ENCODE measurements at places on chromosomes 1 and 21. TPM values are rescaled to one million over a fixed set of nuclear protein-coding genes. Genes with fewer than 3 reads are reported as not detected.

The SLAMF9 gene
- total RNA-seq = 8.7 TPM

GRCh38 chr1:40017951-40018575 lies 22.5 kb upstream of the CAP1 start:
- DNase-seq = no peak
- no peaks in the 10 kb centered on the region for H3K36me3 ChIP-seq
- no peak overlapping the region for H3K4me3 ChIP-seq
- no peaks in the 10 kb centered on the region for H3K27me3 ChIP-seq
- no peak overlapping the region for H3K27ac ChIP-seq
- peaks cover 23% of the 10 kb centered on the region for H3K4me1 ChIP-seq

GRCh38 chr1:243639027-243639658 lies 210.9 kb downstream of the AKT3 start:
- H3K4me3 ChIP-seq = no peak overlapping the region
- no peak for DNase-seq
- no peaks in the 10 kb centered on the region for H3K4me1 ChIP-seq
- H3K27ac ChIP-seq = no peak overlapping the region
- no peaks in the 10 kb centered on the region for H3K36me3 ChIP-seq

DNA sequence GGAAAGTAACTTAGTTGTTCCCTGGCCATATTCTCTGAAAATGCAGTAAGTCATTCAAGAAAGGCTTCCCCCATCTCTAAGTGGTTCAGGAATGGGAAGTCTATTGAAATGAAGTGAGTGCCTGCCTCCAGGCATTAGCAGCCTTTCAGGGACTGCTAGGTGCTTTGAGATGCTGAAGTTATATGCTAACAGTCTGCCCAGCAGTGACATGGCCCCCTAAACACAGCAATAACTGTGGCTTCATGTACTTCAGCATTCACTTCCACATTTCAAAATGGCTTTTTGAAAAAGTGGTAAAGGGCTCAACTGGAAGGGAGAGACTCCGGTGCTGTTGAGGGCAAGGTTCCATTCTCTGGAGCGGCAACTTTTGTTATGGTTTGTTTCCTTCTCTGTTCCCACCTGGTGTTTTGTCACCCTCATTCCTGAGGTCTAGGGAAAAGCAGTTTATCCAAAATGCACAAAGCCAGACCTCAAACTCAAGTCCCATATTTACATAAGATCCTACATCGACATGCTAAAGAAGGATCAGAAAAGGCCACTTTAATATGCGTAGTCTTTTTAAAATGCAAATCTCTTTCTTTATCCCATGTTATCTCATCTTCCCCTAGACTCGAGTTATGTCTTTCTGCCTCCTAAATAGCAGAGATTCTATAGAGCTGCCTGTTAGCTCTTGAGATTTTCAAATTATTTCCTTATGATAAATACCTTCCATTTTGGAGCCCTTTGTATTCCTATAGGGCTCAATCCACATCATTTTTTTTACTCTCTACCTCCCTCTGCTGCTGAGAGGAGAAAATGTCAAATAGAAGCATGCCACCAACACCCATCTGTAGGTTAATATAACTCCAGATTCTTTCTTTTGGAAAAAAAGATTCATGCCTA lies 34.2 kb upstream of the LRRC8C start:
- no peak overlapping the region for H3K4me3 ChIP-seq
- peak; percentile 71 for DNase-seq

The SPRR3 gene
- not detected for total RNA-seq

DNA sequence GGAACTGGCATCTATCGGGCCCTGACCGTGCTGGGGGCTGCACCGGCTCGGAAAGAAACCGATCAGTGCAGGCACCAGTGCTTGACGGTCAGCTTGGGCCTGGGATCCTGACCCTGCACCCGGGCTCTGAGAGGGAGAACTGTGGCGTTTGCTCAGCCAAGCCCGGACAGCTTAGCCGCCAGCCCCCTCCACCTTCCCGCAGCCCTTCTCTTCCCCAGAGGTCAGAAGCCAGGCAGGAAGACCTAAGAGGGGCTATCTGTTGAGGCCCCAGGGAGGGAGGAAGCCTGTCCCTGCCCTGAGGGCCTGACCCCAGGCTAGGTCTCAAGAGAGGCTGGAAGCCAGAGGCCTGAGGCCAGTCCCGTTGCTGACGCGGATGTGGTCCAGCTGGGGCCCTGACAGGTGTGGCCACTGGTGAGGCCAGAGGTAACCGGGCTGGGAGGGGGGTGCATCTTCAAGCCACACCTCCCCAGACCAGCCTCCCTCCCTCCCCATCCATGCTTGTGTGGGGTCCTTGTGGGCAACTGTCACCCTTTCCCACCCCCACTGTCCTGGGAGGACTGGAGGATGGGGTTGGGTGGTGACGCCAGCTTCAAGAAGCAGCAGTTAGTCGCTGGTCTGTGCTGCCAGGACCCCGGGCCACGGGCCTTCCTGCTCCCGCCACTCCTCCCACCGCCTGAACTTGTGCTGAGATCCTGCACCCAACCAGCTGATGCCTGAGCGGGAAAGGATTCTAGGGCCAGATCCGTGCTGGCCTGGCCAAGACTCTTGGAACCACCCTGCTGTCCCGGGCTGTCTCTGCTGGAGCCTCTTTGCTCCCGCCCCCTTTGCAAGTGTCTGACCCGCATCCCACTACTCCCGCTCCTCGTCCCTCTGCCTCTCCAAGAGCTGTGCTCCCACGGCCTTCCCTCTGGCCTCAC lies 2.6 kb upstream of the DVL1 start:
- no peaks in the 10 kb centered on the region for H3K36me3 ChIP-seq
- H3K27me3 ChIP-seq = no peaks in the 10 kb centered on the region
- DNase-seq = no peak
- peaks cover 37% of the 10 kb centered on the region for H3K4me1 ChIP-seq
- H3K27ac ChIP-seq = no peak overlapping the region

DNA sequence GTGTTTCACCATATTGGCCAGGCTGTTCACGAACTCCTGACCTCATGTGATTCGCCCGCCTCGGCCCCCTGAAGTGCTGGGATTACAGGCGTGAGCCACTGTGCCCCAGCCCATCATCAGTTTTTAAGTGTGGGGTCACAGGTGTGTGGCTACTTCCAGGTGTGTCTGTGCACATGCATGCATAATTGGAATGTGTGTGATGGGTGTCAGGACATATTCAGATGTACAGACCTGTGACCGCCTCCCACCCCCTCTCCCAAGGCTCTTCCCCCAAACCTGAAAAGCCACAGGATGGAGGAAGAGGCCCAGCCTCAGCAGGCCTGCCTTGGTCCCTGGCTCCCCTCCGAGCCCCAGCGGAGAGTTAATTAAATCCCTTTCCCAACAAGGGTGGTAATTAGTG lies 37.3 kb upstream of the CSF3R start:
- H3K4me1 ChIP-seq = no peaks in the 10 kb centered on the region
- H3K27ac ChIP-seq = no peak overlapping the region
- H3K27me3 ChIP-seq = no peaks in the 10 kb centered on the region
- no peaks in the 10 kb centered on the region for H3K36me3 ChIP-seq

The ALG14 gene
- 3.4 TPM for total RNA-seq

The DCLRE1B gene
- 12.6 TPM for total RNA-seq

DNA sequence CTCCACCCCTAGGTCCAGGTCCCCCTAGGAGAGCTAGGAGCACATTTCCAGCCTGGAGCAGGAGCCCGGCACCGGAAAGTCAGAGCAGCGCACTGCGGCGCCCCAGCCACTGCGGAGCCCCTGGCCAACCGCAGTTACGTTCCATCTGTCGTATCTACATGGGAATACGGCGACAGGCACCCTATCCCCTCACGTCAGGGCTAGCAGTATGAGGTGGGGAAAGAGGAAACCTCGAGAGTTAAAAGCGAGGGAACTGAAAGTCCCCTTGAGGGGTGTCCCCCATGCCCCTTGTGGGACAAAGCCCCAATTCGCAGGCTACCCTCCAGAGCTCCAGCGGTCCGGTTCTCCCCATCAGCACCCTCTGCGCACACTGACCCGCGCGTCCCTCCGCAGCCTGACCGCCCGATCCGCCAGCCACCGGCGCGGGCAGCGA lies 995 bp downstream of the COLGALT2 start:
- peak overlapping the region; percentile 67 for H3K4me3 ChIP-seq
- H3K36me3 ChIP-seq = no peaks in the 10 kb centered on the region
- no peak for DNase-seq
- H3K4me1 ChIP-seq = no peaks in the 10 kb centered on the region
- H3K27ac ChIP-seq = no peak overlapping the region

- DNase-seq = no peak
- H3K27ac ChIP-seq = no peak overlapping the region
- H3K4me1 ChIP-seq = peaks cover 11% of the 10 kb centered on the region
- no peaks in the 10 kb centered on the region for H3K27me3 ChIP-seq
Measured at GRCh38 chr21:25567472-25567871, 39.8 kb downstream of the MRPL39 start.

The PLEKHG5 gene
- total RNA-seq = 66.1 TPM

The GJA8 gene
- not detected for total RNA-seq

DNA sequence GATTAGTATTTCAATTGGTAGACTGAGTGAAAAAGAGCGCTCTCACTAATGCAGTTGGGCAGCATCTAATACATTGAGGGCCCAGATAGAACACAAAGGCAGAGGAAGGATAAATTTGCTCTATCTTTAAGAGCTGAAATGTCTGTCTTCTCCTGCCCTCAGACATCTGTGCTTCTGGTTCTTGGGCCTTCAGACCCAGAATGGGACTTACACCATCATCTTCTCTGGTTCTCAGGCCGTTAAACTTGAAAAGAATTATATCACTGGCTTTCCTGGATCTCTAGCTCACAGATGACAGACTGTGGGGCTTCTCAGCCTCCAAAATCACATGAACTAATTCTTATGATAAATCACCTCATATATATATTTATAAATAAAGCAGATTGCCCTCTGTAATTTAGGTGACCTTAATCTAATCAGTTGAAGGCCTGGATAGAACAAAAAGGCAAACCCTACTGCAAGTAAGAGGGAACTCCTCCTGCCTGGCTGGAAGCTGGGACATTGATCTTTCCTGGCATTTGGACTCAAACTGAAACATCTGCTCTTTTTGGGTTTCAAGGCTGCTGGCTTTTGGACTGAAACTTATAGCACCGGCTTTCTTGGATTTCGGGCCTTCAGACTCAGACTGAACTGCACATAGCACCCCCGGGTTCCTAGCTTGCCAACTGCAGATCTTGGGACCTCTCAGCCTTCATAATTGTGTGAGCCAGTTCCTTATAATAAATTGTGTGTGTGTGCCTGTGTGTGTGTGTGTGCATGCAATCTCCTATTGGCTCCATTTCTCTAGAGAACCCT lies 390.4 kb upstream of the PLXNA2 start:
- no peak for DNase-seq
- no peak overlapping the region for H3K27ac ChIP-seq

GRCh38 chr1:79745929-79746328 lies 739.4 kb upstream of the ADGRL4 start:
- no peaks in the 10 kb centered on the region for H3K36me3 ChIP-seq
- H3K4me3 ChIP-seq = no peak overlapping the region
- H3K27ac ChIP-seq = no peak overlapping the region
- peaks cover 11% of the 10 kb centered on the region for H3K4me1 ChIP-seq
- peak; percentile 92 for DNase-seq

The MTARC1 gene
- 50.2 TPM for total RNA-seq

- DNase-seq = no peak
- no peaks in the 10 kb centered on the region for H3K36me3 ChIP-seq
- no peaks in the 10 kb centered on the region for H3K27me3 ChIP-seq
- peaks cover 34% of the 10 kb centered on the region for H3K4me1 ChIP-seq
Measured at GRCh38 chr21:41662761-41663160, 104.1 kb downstream of the RIPK4 start.

- H3K27me3 ChIP-seq = no peaks in the 10 kb centered on the region
- peak overlapping the region; percentile 83 for H3K27ac ChIP-seq
- peaks cover 33% of the 10 kb centered on the region for H3K4me1 ChIP-seq
- DNase-seq = no peak
- H3K4me3 ChIP-seq = no peak overlapping the region
Measured at GRCh38 chr1:53174971-53175913, 21.4 kb upstream of the CPT2 start.

DNA sequence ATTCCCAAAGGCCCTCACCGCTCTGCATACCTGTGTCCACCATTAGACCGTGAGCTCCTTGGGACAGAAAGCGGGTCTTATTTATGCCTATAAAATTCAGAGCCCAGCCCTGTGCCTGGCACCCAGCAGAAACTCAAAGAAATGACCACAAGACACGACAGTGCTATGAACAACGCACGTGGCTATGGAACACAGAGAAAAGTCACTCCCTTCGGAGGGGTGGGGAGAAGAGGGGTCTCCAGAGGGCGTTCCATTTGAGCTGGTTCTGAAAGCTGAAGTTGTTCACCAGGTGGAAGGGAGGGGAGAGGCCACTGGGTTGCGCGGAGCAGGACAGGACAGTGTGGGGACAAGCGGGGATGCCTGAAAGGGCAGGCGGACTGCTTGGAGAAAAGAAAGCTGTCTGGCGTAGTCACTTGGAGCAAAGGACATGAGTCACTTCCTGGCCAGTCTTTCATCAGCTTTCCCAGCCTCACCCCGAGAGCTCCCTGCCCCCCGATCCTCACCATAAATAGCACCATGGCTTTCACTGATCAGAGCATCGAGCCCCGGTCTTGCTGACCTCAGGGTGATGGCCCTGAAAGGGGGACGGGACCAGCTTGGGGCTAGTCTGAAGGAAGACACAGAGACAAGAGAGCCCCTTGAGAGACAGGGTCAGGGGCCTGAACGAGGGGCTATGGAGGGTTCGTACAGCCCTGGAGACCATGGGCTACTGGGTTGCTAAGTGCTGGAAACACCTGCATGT lies 28.5 kb downstream of the ECE1 start:
- peak; percentile 67 for DNase-seq
- no peaks in the 10 kb centered on the region for H3K27me3 ChIP-seq
- H3K27ac ChIP-seq = peak overlapping the region; percentile 87
- H3K4me3 ChIP-seq = no peak overlapping the region

The DNTTIP2 gene
- 47.8 TPM for total RNA-seq

The WNT2B gene
- total RNA-seq = 0.46 TPM

- no peaks in the 10 kb centered on the region for H3K36me3 ChIP-seq
- H3K27me3 ChIP-seq = no peaks in the 10 kb centered on the region
- no peak for DNase-seq
- no peak overlapping the region for H3K4me3 ChIP-seq
Measured at GRCh38 chr1:111506561-111506960, 3.1 kb upstream of the ADORA3 start.

GRCh38 chr1:96306809-96307560 lies 414.6 kb upstream of the PTBP2 start:
- H3K36me3 ChIP-seq = no peaks in the 10 kb centered on the region
- H3K27ac ChIP-seq = no peak overlapping the region
- peaks cover 2% of the 10 kb centered on the region for H3K4me1 ChIP-seq

The TLR5 gene
- 1.2 TPM for total RNA-seq

GRCh38 chr1:35845766-35846165 lies 37.2 kb upstream of the AGO1 start:
- H3K4me3 ChIP-seq = no peak overlapping the region
- no peaks in the 10 kb centered on the region for H3K4me1 ChIP-seq
- DNase-seq = no peak
- no peak overlapping the region for H3K27ac ChIP-seq
- H3K36me3 ChIP-seq = no peaks in the 10 kb centered on the region

- no peak for DNase-seq
- H3K36me3 ChIP-seq = no peaks in the 10 kb centered on the region
- no peak overlapping the region for H3K4me3 ChIP-seq
- H3K4me1 ChIP-seq = no peaks in the 10 kb centered on the region
- H3K27me3 ChIP-seq = peaks cover 72% of the 10 kb centered on the region
Measured at GRCh38 chr1:228945885-228946284, 210.6 kb downstream of the RHOU start.

Measured in PC-3 (cell line).